ENCODE measurements at places on chromosomes 6 and 20.

DNA sequence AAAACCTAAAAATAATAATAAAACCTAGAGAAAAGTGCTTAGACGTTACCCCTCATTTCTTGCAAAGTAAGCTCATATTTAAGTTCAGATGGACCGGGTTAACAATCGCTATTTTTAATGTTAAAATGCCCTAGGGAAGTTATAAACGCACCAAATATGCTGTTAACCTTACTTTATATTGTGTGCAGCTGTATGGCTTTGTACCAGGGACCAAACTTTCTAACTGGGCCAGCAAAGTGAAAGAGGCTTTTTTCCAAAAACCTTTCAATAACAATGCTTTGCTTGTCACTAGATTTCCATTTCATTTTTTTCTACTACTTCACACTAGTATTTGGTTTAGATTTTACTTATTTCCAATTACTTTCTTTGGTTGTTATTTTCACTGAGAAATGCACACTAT, 248.5 kb downstream of the FOXC1 start:
- DNase-seq: no peak

DNA sequence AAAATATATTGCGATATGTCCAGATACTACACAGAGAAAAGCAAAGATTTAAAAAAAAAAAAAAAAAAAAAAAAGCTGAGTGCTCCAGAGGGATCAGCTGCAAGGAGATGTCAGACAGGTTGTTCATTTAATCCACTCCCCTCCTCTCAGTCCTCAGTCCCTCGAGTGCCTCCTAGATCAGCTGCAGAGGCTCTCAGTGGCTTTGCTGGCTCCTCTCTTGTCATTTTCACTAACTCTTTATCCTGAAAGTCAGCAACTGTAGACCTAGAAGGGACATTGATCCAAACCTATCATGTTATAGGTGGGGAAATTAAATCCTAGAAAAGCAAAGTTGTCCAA, 61.6 kb downstream of the KIAA0319 start:
- no peak for DNase-seq

GRCh38 chr6:83221276-83221675, 28.1 kb downstream of the RWDD2A start:
- DNase-seq: no peak

DNA sequence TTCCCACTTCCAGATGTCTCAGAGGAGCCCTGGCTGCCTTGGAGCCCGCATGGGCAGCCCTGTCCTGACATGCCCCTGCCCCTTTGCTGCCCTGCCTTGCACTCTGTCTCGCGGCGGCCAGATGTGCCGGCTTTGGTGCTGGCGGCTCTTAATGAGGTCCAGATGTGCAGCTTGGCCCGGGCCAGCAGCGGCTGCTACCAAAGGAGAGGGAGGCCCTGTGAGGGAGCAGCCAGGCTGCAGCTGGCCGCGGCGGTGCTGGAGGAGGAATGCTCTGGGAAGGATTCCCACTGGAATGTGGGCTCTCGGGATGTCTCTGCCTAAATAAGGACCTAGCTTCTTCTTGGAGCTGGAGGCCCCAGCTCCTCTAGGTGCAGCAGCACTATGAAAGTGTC, 72.4 kb downstream of the FGD2 start:
- DNase-seq: peak; percentile 74

GRCh38 chr20:4946986-4947385, 54.3 kb downstream of the SLC23A2 start:
- no peak for DNase-seq

DNA sequence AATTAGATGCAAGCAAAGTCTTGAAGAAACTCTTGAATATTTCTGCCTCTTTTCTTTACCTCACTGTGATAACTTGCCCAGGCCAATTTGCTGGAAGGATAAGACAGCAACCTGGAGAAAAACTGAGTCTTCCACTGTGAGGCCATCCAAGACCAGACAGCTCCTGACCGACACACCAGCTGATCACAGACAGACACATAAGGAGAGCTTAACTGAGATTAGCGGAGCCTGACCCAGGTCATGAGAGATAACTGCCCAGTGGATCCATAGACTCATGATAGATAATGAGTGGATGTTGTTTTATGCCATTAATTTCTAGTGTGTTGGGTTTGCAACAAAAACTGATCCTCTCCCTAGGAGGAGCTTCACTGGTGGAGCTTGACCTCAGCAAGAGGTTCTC, 64.4 kb upstream of the NOX3 start:
- DNase-seq: no peak

DNA sequence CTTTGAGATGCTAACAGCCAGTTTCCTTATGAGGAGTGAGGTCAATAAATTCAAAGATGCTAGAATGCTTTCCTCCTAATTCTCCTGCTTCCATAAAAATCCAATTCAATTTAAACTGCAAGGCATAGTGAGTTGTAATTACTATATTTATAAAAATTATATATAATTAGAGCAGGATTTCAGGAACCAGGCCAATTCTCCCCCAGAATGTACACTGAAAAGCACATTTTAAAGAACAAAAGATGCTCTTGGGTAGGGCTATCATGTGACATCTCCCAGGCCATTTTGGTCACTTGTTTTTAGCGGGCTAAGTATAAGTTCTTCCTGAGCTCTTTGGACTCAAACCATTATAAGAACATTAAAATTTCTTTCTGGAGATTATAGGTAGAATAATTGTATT, 195.7 kb upstream of the KCNG1 start:
- DNase-seq: no peak

GRCh38 chr6:85470023-85470410, 20.1 kb downstream of the NT5E start:
- DNase-seq: no peak

DNA sequence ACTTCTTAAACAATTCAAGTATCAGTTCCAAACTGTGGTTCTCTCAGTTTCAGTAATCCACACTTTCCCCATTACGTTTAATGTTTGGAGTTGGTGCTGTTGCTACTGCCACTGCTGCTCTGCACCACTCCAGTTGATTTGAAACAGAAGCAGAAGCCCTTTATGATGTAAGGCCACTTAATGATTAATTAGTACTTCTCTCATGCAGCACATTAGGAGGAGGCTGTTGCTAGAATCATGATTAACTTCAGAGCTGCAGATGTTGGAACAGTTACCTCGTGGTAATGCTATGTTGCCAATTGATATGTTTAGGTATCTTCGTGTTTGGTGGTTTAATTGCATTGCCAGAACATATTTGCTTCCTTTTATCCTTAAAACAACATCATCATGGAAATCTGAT, 986.2 kb upstream of the CITED2 start:
- no peak for DNase-seq

DNA sequence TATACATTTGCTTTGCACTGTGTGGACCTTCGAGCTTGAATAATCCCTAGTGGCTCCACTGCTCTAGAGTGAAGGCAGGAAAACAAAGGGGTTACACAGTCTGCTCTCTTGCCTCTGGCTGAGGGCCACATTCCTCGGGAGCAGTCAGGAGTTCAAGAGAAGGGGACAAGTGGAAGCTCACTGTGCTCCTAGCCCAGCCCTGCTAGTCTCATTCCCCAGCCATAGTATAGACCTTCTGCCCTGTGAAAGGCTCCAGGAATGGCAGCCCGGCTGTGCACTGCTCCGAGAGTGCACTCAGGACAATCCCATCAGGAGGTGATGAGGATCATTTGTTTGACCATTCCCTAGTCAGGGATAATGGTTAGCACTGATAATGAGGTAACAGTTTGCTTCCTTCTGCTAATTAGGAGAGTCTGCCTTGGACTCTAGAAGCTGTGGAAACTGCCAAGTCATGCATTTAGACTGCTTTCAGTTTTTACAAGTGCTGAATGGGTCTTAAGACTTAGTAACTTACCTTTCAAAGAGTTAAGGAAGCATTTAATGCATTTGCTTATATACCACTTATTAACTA, 8.5 kb downstream of the IYD start:
- peak; percentile 40 for DNase-seq

DNA sequence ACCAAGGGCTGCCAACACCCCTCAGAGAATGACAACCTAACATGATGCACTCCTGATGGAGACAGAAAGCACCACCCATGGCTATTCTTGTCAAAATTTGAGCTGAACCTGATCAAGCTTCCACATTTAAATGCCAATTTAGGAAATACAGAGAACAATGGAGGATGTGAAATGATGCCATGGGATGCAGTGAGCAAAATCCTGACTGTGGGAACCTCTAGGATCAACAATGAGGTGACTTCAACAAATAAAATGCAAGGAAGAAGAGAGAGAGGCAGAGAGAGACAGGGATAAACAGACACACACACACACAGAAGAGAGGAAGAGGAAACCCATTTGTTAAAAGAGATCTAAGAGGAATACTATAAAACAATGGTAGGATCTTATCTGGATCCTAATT, 119.6 kb upstream of the NUP153 start:
- no peak for DNase-seq

DNA sequence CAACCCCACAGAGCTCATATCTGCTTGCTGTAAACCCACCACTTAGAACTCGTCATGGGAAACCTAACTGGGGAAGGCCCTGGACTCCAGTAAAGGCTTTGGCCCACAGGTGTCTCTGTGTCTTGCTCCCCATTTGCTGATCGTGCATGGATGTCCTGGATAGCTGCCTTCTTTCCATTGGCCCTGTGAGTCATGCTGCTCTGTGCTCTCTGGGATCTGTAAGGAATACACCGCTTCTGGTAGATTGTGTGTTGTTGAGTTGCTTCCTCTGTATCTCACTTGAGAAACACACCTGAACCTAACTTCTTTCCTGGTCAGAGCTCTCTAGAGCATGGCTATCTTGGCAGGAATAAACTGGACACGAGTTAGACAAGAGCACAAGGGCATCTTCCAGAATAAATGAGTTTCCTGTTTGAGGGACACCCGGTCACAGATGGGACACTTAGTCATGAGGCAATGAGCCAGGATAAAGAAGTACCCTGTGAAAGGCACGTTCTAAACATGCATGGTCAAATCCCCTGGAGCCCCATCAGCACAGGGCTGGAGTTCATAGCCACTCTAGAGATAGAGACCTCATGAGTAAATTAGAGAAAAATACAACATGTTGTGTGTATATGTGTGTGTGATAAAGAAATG, 99.6 kb upstream of the TMEM170B start:
- no peak for DNase-seq

- DNase-seq: no peak
These were observed 49.5 kb upstream of the CCDC167 start for GRCh38 chr6:37549154-37549553.

DNA sequence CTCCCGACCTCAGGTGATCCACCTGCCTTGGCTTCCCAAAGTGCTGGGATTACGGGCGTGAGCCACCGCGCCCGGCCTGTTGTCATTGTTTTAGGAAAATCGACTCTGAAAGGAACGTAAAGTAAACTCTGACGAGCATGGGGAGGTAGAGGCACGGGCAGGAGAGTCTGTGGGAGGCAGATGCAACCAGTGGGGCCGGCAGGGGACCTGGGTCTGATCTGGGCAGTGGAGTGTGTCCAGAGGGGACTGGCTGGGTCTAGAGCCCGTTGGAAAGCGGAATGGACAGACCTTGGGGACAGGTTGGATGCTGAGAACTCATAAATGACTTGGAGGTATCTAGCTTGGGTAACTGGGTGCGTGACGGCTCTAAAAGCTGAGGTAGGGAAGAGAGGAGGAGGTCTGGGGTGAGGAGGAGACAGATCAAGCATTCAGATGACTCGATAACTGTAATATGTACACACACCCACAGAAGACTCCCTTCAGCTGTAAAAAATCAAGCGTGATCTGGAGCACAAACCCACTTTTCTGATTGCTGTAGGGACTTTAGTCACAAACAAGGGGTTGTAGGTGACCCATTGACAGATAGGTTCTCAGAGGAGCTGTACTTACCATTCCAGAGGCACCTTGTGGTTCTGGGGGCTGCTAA, 22.4 kb downstream of the MANBAL start:
- DNase-seq: no peak

GRCh38 chr20:52461582-52461981, 270.0 kb upstream of the ZFP64 start:
- no peak for DNase-seq

DNA sequence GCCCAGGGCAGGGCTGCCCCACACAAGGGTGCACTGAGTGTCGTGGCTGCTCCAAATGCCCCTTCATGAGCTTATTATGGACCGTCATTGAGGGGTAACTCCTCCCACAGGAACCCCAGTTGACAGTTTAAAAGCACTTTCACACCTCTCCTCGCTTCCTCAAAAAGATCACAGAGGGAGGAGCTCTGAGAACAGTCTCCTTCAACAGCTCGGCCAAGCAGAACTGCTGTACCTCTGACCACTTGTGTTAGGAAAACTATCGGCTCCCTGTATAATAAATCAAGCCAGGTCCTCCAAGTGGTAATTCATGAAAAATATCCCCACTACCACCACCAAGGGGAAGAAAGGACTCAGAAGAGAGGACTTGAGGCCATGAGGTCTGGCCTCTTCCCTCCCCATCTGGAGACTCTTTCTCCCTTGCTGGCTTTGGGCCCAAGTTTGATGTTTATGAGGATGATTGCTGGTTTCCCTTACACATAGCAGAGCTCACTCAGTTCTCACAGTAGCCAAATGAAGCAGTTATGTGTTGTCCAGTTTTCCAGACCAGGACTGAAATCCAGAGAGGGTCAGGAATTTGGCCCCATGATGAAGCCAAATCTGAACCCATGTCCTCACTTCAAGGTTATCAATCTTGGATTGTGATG, 8.7 kb downstream of the SNX21 start:
- no peak for DNase-seq

- no peak for DNase-seq
These were observed 246.4 kb downstream of the KHDRBS2 start for GRCh38 chr6:62039605-62040004.

GRCh38 chr20:3802524-3803239, 6.6 kb downstream of the CDC25B start:
- no peak for DNase-seq

DNA sequence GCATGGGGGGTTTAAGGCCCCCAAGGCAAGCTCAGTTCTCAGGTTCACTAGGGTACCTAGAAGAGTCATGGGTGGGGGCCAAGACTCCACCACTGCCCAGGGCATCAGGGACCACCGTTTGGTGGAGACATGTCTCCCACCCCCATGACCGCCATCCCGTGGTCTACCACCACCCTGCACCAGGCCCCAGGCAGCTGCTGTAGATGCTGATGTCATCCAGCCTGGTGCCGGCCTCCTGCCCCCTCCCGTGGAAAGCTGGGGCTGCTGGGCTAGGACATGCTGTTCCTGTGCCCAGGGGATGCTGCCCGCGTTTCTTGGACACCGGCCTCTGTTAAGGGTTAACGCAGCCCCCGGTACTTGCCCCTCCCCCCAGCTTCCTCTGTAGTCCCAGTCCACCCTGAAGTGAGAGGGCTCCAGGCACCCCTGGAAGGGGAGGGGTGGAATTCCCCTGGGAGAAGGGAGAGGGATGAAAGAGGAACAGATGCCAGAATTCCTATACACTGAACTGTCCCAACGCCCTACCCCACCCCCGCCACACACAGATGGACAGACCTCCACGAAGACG, 587 bp downstream of the IP6K3 start:
- peak; percentile 57 for DNase-seq

- DNase-seq: no peak
These were observed 128.2 kb upstream of the CDH4 start for GRCh38 chr20:61123751-61124368.

DNA sequence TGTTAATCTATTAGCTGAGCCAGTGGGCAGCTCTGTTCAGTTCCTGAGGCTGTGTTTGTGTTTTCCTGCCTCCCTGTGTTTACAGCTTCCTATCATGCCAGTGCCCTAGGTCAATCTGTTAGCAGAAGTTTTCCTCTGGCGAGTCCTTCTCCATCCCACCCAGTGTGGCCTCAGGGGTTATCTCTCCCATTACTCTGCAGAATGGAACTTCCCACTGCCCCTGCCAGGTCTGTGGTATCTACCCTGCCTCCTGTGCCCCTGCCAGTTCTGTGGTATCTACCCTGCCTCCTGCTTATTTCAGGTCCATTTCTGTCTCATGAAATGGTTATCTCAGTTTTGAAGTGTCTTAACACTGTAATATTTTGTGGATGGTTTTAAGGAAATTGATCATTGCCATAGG, 63.1 kb downstream of the SLX4IP start:
- no peak for DNase-seq

Data from neural progenitor cell (in vitro differentiated cells).